ENCODE measurements at places on chromosomes 3 and 15.

DNA sequence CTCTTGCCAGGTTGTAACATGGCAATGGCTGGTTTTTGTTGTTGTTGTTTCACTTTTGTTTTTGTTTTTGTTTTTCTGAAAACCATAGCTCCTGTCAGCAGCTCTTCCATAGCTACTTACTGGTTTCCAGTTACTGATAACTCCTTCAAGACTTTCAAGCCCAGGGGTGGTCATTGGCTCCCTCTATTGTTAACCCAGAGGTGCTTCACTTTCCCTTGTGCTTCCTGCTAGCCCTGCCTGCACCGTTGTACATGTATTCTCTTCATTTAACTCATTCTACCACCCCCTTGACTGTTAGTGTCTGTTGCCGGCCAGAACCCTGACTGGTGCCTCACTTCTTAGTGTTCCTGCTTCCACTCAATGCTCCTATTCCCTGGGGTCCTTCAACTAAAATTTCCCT is 4.2 kb upstream of the TRAT1 start:
- no peaks in the 10 kb centered on the region for H3K4me1 ChIP-seq
- DNase-seq: peak; percentile 6
- H3K36me3 ChIP-seq: no peaks in the 10 kb centered on the region
- H3K27ac ChIP-seq: no peak overlapping the region

GRCh38 chr15:89018207-89018606 is 70.0 kb upstream of the ABHD2 start:
- no peak overlapping the region for H3K27ac ChIP-seq
- H3K27me3 ChIP-seq: no peaks in the 10 kb centered on the region
- H3K4me1 ChIP-seq: no peaks in the 10 kb centered on the region
- no peak for DNase-seq
- H3K4me3 ChIP-seq: no peak overlapping the region

DNA sequence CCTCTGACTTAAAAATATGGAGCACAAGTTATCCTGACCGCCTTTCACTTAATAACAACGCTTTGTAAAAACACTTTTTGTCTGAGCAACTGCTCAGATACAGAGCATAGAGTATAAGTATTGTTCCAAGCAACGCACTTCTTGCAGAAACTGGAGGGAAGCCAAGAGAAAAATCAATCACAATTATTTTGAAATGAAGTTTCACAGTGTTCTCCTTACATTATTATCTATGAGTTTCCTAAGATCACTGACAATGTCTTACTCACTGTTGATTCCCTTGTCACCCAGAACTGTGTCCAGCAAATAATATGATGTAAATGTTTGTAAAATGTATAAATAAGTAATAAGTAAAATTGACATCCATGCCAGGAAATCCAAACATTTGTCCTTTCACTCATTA is 184.6 kb upstream of the GPR149 start:
- H3K4me3 ChIP-seq: no peak overlapping the region
- no peaks in the 10 kb centered on the region for H3K27me3 ChIP-seq
- H3K27ac ChIP-seq: no peak overlapping the region

DNA sequence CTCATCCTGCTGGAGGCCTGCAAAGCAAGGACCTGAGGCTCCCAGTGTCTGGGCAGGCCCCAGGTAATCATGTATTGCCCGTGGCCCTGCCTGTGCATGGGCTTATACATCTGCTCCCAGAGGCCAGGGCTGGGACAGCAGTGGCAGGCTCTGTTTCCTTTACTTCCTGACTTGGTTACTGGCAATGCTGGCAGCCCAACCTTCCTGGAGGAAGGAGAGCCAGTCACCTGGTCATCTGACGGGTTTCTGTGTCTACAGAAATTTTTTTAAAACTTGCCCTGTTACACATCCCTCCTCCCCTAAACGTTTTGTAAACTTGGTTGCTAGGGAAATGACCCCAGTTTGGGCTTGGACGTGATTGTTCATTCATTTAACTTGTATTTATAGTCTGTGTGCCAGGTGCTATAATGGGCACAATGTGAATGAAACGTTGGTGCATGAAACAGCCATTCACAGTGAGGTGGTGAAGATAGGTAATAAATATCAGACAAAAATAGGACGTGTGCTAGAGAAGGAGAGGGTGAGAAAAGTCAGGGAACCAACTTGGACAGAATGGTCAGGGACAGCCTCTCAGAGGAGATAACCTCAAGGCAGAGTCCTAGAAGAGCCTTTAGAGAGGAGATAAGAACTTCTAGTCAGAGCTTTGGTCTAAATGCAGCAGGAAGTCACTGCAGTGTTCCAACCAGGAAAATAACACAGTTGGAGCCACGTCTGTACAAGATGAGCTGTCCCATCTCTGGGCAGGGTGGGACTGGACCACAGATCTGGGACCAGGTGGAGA is 14.1 kb downstream of the TEX264 start:
- peaks cover 11% of the 10 kb centered on the region for H3K4me1 ChIP-seq
- no peak overlapping the region for H3K27ac ChIP-seq
- no peak for DNase-seq
- H3K27me3 ChIP-seq: no peaks in the 10 kb centered on the region
- H3K36me3 ChIP-seq: peaks cover 48% of the 10 kb centered on the region
- H3K4me3 ChIP-seq: no peak overlapping the region

- peaks cover 14% of the 10 kb centered on the region for H3K4me1 ChIP-seq
- no peak overlapping the region for H3K4me3 ChIP-seq
- H3K36me3 ChIP-seq: no peaks in the 10 kb centered on the region
- H3K27me3 ChIP-seq: no peaks in the 10 kb centered on the region
- H3K27ac ChIP-seq: no peak overlapping the region
These were observed 13.3 kb downstream of the RARB start for GRCh38 chr3:25441234-25441856.

DNA sequence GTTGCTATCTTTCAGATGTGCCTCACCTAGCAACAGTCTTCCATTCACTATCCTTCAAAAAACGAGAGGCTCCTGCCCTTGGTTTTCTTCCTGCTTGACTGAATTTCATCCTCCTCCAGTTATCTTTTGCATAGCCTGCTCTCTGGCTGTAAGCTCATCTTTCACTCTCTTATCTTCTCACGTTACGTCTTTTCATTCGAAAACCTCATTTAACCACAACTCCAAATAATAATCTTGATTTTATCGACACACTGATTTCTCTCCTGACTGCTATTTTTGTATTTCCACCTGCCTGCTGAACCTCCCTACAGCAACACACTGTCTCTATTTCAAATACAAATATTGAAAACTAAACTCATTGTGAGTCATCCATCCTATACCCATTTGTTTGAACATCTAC is 230.7 kb upstream of the TMC3 start:
- H3K4me1 ChIP-seq: no peaks in the 10 kb centered on the region
- no peaks in the 10 kb centered on the region for H3K36me3 ChIP-seq
- no peak for DNase-seq
- H3K27me3 ChIP-seq: no peaks in the 10 kb centered on the region
- H3K27ac ChIP-seq: no peak overlapping the region

DNA sequence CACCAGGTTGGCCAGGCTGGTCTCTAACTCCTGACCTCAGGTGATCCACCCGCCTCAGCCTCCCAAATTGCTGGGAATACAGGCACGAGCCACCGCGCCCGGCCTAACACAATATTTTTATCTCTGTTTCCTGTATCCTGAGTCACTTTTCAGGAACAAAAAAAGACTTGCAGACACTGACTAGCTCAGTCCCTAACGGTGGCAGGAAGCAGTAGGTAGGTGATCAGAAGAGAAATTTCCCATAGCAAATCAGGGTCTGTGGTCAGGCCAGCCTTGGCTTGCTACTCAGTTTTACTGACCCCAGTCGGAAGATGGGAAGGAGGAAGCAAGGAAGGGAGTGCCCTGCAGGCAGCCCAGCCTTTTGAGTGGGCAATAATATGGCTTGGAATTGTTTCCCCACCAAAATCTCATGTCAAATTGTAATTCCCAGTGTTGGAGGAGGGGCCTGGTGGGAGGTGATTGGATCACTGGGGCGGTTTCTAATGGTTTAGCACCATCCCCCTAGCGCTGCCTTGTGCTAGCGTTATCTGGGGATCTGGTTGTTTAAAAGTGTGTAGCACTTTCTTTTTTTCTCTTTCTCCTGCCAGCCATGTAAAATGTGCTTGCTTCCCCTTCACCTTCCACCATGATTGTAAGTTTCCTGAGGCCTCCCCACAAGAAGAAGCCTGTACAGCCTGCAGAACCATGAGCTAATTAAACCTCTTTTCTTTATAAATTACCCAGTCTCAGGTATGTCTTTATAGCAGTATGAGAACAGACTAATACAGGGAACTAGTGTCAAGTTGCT is 19.5 kb upstream of the CDCP1 start:
- no peak for DNase-seq
- peak overlapping the region; percentile 92 for H3K27ac ChIP-seq
- no peaks in the 10 kb centered on the region for H3K36me3 ChIP-seq
- H3K4me3 ChIP-seq: no peak overlapping the region
- peaks cover 26% of the 10 kb centered on the region for H3K4me1 ChIP-seq
- H3K27me3 ChIP-seq: no peaks in the 10 kb centered on the region

- H3K36me3 ChIP-seq: no peaks in the 10 kb centered on the region
- DNase-seq: no peak
These were observed 103.8 kb upstream of the UBE2E1 start for GRCh38 chr3:23701716-23702597.

- H3K27ac ChIP-seq: no peak overlapping the region
- H3K36me3 ChIP-seq: no peaks in the 10 kb centered on the region
- no peaks in the 10 kb centered on the region for H3K27me3 ChIP-seq
These were observed 30.1 kb downstream of the ZDHHC19 start for GRCh38 chr3:196181127-196181546.

GRCh38 chr3:152051501-152052404 is 178.3 kb downstream of the SUCNR1 start:
- no peaks in the 10 kb centered on the region for H3K27me3 ChIP-seq
- no peak overlapping the region for H3K4me3 ChIP-seq
- no peak for DNase-seq
- no peaks in the 10 kb centered on the region for H3K36me3 ChIP-seq
- H3K4me1 ChIP-seq: 0 out of 2 replicates have a peak, but pooled peaks cover 5% of the 10 kb centered on the region

DNA sequence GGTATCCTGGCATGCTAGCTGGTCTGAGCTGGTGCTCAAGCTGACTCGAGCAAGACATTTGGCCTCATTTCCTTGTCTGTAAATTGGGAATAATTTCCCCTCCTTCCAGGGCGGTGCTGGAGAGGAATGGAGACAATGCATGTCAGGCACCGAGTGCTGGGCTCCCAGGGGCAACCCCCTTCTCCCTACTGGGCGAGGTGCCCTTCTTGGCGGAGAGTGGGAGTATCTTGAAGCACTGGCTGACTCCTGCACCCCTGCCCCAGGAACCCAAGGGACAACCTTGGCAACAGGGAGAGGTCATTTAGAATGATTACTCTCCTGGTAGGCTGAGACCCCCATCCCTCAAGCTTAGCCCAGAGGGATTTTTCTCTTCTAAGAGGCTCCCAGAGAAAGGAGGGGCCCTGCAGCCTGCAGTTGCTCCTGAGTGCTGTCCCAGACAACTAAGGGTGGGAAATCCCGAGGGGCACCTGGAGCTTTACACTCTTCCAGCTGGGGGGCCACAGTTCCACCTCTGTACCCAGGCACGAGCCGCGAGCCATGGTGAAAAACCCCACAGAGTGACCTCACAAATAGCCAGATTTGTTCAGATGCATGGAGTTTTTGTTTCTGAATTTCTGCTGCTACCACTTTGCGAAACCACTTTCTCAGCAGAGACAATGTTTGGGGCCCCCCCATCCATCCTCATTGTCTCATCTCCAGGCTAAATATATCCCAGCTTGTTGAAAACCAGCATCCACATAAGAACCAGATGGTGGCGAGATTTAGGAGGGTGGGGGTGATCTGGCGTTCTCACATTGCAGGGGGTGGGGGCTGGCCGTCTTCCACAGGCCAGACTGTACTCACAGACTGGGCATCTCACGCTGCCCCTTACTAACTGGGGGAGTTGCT is 44.8 kb downstream of the ABTB1 start:
- peaks cover 56% of the 10 kb centered on the region for H3K4me1 ChIP-seq
- H3K27ac ChIP-seq: no peak overlapping the region
- no peak for DNase-seq
- H3K4me3 ChIP-seq: no peak overlapping the region
- no peaks in the 10 kb centered on the region for H3K36me3 ChIP-seq
- no peaks in the 10 kb centered on the region for H3K27me3 ChIP-seq

- no peak for DNase-seq
- H3K27me3 ChIP-seq: no peaks in the 10 kb centered on the region
- H3K4me3 ChIP-seq: no peak within 1 kb of the TSS
- peaks cover 8% of the 10 kb centered on the region for H3K4me1 ChIP-seq
These were observed at the start of gene SLC2A2 for GRCh38 chr3:171026597-171027293. TSS of gene SLC2A2 (minus strand) at chr3:171026720. CDS start at chr3:171026670, 50 bp downstream.

DNA sequence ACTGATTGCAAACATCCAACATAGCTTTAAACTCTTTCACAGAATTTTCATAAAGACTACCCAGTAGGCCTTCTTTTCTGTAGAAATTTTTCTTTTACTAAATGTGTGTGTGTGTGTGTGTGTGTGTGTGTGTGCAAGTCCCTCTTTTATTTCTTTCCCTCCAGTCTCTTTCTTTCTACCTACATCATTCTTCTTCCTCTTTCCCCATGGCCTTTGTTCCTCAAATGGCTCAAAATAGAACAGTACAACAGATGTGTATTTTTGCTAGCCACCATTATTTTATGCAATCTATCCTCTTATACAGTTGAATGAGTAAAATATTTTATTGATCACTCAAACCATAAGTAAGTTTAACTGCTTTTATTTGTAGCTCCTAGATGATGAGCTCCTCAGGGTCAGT is 76.4 kb downstream of the USF3 start:
- no peaks in the 10 kb centered on the region for H3K36me3 ChIP-seq
- no peak for DNase-seq
- H3K27ac ChIP-seq: no peak overlapping the region
- H3K4me3 ChIP-seq: no peak overlapping the region

DNA sequence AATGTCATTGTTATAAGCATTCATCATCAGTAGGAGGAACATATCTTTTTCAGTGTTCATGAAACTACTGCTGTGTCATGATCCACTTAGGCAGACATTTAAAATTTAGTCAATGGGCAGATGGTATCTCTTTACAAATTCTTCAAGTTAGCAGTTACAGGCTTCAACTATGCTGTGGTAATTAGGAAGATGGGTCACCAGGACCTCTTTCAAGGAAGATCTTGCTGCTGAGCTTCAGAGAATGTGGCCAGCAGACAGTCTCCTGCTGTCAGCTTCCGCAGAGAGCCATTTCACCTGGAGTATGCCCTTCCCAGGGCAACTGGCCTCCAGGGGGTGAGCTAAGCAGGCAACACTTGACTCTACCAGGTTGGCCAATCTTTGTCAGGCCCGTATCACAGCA is 19.4 kb downstream of the IFT57 start:
- no peak overlapping the region for H3K4me3 ChIP-seq
- H3K27ac ChIP-seq: no peak overlapping the region
- DNase-seq: no peak
- H3K36me3 ChIP-seq: peaks cover 33% of the 10 kb centered on the region
- no peaks in the 10 kb centered on the region for H3K27me3 ChIP-seq
- H3K4me1 ChIP-seq: no peaks in the 10 kb centered on the region

- no peak overlapping the region for H3K4me3 ChIP-seq
- no peaks in the 10 kb centered on the region for H3K27me3 ChIP-seq
- peak overlapping the region; percentile 62 for H3K27ac ChIP-seq
- peaks cover 39% of the 10 kb centered on the region for H3K4me1 ChIP-seq
These were observed 268.4 kb upstream of the ROPN1 start for GRCh38 chr3:124260206-124260915.

DNA sequence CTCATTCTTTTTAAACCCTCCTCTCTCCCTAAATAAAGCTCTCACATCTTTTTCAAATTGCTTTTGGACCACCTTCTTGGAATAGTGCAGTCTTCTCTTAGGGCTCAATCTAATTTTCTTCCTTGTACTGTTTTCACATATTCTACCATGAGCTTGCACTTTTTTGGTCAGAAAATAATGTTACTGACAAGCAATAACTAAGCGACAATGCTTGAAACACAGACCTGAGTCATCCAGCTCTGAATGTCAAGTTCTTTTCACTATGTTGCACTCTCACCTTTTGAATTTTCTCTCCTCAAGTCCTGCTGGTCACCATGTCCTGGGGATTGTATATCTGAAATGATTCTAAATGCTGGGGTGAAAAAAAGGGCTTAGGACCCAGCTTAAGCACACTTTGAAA is 8.9 kb downstream of the TNFAIP8L3 start:
- no peaks in the 10 kb centered on the region for H3K36me3 ChIP-seq
- H3K4me3 ChIP-seq: no peak overlapping the region
- H3K4me1 ChIP-seq: no peaks in the 10 kb centered on the region
